ENCODE measurements at places on chromosomes 11 and 22.

GRCh38 chr11:134294664-134295063 lies 18.5 kb downstream of the GLB1L3 start:
- no peak for DNase-seq

DNA sequence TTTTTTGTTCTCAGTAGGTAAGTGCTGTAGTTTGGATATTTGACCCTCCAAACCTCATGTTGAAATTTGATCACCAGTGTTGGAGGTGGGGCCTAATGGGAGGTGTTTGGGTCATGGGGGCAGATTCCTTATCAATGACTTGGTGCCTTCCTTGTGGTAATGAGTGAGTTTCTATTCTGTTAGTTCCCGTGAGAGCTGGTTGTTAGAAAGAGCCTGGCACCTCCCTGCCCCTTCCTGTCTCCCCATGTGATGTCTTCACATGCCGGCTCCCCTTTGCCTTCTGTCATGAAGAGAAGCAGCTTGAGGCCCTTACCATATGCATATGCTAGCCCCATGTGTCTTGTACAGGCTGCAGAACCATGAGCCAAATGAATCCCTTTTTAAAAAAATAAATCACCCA lies 138.3 kb downstream of the TMEM135 start:
- no peak for DNase-seq

DNA sequence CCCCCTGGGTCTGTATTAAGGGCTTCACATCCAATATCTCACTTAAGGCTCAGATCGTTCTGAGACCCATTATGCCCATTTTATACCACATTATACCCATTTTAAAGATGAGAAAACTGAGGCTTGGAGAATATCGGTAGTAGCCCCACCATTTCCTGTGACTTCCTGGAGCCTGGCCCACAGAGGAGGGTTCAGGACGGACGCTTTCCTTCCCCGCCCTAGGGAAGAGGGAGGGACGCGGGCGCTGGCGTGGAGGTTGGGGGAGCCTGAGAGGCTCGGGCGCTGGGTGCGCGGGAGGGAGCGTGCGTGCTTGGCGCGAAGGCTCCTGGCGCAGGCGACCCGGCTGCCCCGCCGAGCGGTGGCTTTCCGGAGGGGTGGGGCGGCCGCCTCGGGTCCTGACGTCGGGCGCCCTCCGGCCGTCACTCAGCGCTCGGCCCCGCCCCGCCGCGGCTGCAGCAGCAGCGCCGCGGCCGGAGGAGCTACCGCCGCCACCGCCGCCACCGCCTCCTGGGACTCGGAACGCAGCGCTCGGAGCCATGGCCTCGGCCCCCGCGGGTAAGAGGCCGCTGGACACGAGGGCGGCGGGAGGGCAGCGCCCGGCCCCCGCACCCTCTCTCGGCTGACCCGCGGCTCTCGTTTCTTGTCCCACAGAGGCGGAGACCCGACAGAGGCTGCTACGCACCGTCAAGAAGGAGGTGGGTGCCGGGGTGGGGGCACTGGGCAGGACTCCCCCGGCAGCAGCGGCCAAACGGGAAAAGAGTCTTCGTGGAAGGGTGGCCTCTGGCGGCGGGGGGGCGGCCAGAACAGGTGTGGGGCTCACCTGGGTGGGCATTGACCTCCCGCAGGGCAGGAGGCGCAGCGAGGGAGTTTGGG lies at the start of gene SGSM1:
SGSM1 (plus strand) TSS at position 422 of the 873 bp plus-strand sequence; CDS start at position 537, 115 bp downstream.
- peak; percentile 23 for DNase-seq

GRCh38 chr11:65610404-65610803 lies 3.6 kb downstream of the MAP3K11 start:
- no peak for DNase-seq

DNA sequence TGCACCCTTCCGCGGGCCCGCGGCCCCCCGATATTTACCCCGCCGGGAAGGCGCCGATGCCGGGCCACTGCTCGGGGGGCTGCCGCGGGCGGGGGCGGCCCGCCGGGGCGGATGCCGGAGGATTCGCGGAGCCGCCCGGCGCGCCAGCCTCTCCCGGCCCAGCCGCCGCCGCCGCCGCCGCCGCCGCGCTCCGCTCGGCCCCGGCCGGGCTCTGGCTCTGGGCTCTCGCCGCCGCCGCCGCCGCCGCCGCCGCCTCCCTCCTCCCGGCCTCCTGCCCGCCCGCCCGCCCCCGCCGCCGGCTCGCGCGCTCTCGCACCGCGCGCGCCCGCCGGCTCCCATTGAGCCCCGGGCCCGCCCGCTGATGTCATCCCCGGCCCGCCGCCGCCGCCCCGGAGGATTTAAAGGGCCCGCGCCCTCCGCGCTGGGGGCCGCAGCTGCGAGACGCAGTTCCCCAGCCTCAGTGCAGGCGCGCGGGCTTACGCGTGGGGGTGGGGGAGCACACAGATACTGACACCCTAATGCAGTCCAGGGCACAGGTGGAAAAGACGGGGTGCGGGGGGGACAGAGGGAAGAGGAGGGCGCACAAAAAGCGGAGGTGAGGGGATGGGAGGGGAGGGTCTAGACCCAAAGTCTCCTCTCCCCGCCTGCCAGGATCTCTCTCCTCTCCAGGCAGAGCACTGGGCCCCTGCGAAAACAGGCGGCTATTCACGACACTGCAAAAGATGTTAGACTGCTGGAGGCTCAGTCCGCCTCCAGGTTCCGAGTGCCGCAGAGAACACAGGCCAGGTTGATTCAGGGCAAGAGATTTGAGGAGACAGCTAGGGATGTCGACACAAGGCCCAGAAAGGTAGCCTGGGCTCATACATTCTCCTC lies at the start of gene CSNK1E:
CSNK1E (minus strand) TSS at position 312 of the 873 bp plus-strand sequence. CDS start 3,276 bp downstream, outside the sequence.
- DNase-seq = peak; percentile 59

GRCh38 chr11:35247428-35247827 lies 108.5 kb downstream of the CD44 start:
- DNase-seq = peak; percentile 28

GRCh38 chr11:64770120-64770519 lies 8.2 kb downstream of the SF1 start:
- DNase-seq = no peak

DNA sequence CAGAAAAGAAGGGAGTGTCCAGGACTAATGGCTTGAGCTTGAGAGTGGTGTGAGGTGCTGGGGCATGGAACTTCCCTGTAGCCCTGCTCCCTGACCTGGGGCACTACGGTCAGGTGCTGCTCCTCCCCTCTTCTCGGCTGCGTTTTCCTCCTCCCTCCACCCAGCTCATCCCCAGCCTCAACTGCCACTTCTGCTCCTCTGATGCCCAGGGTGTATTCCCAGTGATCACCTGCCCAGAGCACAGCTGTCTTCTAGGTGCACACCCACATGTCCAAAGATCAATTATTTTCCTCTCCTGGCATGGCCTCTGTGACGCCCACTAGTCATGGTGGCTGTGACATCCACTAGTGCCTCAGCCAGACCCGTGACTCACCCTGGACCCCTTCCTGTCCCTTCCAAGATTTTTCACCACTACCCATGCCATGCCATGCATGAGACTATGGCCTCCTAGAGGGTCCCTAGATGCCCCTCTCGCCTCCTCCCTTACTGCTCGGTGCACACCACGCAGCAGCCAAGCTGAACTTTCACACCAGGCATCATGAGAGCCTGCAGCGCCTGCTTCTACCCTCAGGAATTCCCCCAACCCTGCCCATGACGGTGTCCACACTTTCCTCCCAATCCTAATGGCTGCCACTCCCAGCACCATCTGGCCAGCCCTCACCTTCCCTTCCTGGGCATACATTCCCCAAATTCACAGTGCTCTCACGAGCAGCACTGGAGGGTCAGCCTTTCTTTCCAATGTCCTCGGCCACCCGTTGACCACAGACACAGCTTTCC lies 1.9 kb downstream of the P2RX6 start:
- no peak for DNase-seq

DNA sequence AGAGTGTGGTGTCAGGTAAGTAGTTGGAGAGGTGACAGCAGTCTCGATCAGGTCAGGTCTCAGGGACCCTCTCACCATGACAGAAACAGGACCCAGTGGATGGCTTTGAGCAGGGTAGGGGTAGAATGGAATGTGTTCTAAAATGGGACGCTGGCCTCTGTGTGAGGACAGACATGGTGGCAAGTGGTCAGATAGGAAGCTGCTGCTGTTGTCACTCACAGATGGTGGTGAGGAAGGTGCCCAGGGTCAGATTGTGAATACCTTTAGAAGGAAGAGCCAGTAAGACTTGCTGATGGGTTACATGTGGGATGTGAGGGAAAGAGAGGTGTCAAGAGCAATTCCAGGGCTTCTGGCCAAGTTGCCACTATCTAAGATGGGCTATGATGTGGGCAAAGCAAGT lies 596.3 kb downstream of the NTM start:
- DNase-seq = no peak

DNA sequence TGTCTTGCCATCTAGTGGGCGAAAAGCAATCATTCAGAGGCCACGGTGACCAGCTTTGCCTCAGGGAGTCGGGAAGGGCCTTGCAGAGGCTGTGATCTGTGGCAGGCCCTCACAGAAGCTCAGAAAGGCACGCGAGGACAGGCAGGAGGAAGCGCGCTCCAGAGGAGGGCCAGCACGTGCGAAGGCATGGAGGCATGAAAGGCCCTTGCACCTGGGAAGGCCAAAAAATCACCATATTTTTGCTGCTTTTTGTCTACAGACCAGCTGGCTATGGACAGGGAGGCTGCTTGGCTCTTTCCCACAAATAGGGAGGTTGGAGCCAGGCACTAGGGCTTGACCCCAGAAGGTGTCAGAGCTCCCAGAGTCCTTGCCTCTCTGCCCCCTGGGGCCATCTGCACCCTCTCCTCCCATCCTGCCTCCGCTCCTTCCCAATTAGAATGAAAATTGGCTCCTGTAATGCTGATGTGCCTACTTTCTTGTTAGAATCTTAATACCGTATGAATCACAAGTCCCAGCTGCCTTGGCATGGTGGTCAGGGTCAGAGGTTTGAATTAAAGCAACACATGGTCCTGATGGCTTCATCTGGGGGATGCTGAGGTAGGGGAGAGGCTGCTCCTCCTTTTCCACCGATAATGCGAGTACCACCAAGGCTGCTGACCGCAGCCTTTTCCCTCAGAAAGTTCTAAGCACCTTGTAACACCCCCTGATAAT lies 69.1 kb downstream of the FEZ1 start:
- no peak for DNase-seq

DNA sequence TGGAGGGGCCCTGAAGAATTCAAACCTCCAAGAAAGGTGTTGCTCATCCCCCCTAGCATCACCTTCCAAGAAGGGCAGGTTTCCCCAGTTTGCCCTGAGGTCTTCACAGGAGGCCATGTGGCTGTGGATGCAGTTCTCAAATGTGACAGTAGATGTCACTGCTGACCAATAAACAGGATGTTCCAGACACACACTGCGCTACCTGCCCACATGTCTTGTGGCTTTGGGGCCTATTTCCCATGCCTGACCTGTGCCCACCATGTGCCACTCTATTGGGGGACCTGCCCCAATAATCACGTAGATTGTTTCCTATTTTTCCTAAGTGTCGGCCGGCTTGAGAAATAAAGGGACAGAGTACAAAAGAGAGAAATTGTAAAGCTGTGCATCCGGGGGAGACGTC lies 4.5 kb downstream of the GSTT2 start:
- DNase-seq = peak; percentile 45

DNA sequence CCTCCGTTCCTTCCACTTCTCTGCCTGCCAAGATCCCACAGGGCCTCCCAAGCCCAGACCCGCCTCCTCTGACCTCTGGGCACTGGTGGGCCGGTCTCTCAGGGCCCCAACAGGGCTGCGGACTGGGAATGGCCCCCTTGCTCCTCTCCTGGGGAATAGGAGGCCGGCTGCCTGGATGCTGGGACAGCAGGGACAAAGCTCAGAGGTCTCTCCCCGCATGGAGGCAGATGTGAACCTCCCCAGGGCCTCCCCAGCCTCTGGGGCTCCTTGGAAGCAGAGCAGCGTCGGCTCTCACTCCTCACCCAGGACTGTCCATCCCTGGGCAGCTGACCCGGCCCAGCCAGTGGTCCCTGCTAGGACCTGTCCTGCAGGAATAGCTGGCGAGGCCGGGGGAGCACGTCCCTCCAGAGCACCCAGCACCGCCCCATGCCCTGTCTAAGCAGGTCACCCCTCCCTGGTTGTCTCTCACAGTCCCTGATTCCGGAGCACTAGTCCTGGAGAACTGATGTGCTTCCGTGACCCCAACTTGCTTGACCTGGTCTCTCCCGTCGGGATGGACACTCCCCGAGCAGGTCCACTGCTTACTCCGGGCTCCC lies 85.8 kb downstream of the RTL6 start:
- DNase-seq = no peak

- DNase-seq = no peak
These were observed 3.2 kb upstream of the WNT11 start for GRCh38 chr11:76209375-76209972.

- no peak for DNase-seq
These were observed 628 bp upstream of the GGA1 start for GRCh38 chr22:37607935-37608476.

- DNase-seq = no peak
These were observed 63.6 kb upstream of the EP300 start for GRCh38 chr22:41028841-41029240.

- DNase-seq = no peak
These were observed 6.5 kb downstream of the LMO1 start for GRCh38 chr11:8257003-8257664.

GRCh38 chr11:70118642-70119041 lies 40.5 kb downstream of the ANO1 start:
- DNase-seq = no peak

DNA sequence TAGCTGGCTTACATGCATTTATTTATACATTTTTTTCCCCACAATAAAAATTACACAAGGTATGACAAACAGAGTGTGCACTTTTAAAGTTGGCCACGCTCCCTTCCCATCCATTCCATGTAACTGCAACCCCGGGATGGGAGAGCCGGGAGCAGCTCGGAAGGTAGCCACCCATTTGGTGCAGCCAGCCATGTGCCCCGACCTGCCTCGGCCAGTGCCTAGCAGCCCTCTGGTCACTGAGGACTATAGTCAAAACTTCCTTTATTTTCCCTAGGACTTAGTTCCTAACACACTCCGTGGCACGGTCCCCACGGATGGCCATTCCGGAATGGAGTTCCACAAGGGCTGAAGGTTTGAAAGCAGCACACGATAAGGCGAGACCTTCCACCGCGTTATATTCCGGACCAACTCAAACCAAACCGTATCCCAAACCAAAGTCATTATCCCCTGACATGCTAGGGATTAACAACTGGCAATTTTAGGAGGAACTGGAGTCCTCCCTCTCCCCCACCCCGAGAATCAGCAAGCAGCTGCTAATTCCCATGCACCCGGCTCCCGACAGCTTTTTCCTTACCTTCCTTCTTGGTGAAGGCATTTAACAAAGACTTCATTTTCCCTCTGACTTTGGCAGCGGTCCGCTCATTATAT lies 426.4 kb downstream of the SHANK2 start:
- no peak for DNase-seq

All from effector CD8-positive, alpha-beta T cell (primary cell).